ENCODE measurements at places on chromosomes 4 and X.

- no peak for DNase-seq
Measured at GRCh38 chr4:139315221-139315675, 13.0 kb upstream of the NDUFC1 start.

GRCh38 chrX:115650916-115651315 lies 89.9 kb downstream of the PLS3 start:
- peak; percentile 60 for DNase-seq

- DNase-seq, result no peak
Measured at GRCh38 chr4:2251795-2252529, 9.9 kb downstream of the MXD4 start.

- no peak for DNase-seq
Measured at GRCh38 chr4:4969298-4969697, 50.0 kb downstream of the CYTL1 start.

DNA sequence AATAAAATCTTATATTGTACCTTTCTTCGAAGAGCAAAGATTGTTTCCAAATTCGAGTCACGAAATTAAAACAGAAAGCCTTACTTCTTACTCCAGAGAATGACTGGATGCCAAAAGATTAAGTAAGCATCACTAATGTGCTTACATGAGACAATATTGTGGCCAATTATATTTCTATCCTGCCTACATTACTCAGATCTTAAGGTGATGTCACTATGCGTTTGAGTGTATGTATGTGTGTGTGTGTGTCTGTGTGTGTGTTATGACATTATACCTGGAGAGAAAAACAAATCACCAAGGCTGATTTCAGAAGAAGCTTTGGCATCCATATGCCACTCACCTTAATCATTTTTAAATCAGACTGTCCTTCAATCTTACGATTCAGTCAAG lies 556.3 kb downstream of the PPARGC1A start:
- no peak for DNase-seq

DNA sequence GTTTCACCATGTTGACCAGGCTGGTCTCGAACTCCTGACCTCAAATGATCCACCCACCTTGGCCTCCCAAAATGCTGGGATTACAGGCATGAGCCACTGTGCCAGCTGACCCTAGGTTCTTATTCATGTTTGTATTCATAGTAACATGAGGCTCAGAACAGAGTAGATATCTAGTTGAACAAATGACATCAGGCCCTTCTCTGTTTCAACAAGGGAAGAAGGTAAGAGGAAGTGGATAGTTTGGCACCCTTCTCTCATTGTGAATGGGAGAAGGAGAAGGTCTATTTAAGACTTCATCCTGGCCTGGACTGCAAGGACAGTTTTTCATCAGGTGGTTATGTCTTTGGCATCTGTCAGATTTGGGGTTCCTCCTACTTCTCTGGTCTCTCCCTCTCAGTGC lies 13.8 kb downstream of the GJB1 start:
- DNase-seq, result no peak

DNA sequence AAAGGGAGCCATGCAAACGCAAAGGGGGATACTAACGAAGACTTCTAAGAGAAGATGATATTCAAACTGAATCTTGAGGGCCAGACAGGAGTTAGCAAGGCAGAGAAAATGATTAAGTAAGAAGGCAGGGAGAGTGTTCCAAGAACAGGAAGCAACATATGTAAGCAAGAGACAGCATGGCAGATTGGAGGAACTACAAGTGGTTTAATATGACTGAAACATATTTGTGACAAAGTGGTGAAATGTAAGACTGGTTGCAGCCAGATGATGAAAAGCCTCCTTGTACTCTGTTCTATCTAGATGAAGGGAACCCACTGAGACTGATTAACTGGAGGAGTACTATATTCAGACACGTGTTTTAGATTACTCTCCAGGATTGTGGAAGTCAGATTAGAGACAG lies 116.6 kb upstream of the DIAPH2 start:
- DNase-seq, result no peak

DNA sequence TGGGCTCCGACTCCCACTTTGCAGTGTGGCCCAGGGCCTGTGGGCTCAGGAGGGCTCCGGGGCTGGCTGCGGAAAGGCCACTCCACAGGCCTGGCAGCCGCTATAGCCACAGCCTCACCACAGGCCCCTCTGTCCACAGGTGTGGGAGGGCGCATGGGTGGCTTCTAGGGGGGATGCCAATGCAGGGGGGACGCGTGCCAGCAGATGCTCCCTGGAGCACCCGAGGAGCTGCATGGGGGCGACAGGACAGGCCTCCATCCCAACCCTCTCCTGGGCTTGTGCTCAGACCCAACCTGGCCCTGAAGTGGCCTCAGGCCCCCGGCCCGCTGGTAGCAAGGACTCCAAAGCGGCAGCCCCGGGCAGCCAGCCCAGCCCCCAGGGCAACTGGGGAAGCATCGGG lies 8.0 kb downstream of the BGN start:
- DNase-seq, result no peak

DNA sequence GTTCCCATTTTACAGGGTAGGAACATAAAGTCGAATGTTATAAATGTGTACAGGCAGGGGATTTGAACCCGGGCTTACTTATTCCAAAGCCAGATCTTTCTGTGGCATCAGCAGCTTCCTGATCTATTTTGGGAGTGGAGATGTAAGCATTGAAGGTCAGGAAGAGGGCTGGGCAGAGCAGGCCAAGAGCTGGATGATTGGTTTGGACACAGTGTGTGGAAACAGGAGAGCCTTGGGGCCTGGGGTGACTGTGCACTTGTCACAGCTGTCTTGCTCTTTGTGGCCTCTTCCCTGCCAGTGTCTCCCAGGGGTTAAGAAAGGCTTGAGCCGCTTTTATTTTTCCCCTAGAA lies 127.9 kb upstream of the ENPP6 start:
- DNase-seq, result no peak

DNA sequence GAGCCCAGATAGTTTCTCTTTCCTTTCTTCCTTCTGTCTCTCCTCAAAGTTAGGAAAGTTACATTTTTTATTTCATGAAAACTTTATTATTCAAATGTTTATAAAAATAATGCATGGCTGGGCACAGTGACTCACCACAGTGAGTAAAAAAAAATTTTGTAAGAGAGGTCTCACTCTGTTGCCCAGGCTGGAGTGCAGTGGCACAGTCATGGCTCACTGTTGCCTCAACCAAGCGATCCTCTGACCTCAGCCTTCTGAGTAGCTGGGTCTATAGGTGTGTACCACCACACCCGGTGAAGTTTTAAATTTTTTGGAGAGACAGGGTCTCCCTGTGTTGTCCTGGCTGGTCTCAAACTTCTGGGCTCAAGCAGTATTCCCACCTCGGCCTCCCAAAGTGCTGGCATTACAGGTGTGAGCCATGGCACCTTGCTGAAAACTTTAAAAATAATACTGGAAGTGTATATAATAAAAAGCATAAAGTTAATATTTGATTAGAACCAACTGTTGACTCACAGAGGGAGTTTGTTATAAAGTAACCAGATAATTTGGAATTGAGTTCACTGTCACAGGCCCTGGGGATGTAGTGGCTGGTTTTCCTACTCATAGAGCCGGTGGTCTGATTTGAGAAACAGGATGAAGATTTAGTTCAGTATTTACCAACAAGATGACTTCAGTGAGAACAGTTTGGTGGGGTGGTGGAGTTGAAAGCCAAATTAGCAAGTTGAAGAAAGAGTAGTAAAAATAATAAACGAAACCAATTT lies 18.0 kb downstream of the CMC4 start:
- no peak for DNase-seq

GRCh38 chrX:24777660-24778059 lies 83.9 kb downstream of the POLA1 start:
- DNase-seq, result peak; percentile 68

DNA sequence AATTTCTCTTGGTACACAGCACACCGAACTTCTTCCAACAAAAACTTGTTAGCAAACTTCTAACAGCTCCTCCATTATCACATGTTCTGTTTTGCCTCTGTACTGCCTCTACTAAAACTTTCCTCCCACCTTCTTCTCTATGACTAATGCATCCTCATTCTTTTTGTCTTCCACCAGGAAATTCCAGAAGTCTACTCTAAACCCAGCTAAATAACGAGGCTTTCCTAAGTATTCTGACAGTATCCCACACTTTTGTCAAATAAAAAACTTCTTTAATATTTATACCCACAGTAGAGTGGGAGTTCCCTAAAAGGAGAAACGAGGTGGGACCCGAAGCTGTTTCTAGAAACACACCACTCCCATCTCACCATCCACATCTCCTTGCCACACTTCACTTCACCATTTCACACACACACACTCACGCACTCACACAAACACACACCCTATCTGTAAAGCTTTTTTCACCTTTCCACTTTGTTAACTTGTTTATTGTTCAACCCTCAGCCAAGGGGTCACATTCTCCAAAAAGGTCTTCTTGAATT lies 280.3 kb downstream of the ARAP2 start:
- no peak for DNase-seq

DNA sequence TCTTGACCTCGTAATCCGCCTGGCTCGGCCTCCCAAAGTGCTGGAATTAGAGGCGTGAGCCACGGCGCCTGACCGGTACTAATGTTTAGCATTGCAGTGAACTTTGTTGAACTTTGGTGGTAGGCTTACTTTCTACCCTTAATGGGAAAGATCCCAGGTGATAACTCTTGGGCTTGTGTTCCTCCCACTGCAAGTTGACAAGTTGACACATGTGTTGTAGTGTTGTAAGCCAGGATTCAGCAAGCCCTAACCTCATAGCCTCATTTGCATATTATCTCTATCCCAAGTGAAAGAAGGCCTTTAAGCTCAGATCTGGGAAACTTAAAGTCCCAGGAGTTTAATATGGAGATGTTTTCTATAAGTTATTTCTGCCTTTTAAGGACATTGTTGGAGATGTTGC lies 80.0 kb upstream of the CLCN4 start:
- no peak for DNase-seq

DNA sequence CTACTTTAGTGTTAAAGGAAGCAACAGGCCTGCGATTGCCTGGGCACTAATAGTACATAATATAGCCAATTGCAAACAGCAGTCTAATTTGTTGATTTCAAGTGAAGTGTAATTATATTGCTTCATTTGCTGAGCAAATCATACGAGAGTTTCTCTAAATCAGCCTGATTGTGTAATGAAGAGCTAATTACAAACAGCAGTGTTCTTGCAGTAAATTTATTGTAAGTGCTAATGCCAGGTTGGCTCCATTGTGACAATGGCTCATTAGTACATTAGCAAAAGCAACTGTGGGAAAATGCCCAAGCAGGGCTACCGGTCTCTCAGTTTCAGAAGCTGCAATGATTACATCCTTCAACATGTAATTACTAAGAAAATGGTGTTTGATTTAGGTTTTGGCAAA lies 591.5 kb downstream of the GALNTL6 start:
- no peak for DNase-seq

GRCh38 chr4:47383829-47384427 lies 79.6 kb downstream of the COMMD8 start:
- peak; percentile 45 for DNase-seq

DNA sequence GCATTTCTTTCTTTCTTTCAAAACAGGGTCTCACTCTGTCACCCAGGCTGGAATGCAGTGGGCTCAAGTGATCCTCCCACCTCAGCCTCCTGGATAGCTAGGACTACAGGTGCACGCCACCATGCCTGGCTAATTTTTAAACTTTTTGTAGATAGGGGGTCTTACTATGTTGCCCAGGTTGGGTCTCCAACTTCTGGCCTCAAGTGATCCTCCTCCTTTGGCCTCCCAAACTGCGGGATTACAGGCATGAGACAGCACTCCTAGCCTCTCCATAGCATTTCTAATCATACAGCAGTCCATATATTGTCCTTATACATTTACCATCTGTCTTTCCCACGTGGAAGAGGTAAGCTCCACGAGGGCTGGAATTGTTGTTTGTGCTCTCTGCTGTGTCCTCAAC lies 2.0 kb upstream of the FHIP1A start:
- DNase-seq, result no peak

DNA sequence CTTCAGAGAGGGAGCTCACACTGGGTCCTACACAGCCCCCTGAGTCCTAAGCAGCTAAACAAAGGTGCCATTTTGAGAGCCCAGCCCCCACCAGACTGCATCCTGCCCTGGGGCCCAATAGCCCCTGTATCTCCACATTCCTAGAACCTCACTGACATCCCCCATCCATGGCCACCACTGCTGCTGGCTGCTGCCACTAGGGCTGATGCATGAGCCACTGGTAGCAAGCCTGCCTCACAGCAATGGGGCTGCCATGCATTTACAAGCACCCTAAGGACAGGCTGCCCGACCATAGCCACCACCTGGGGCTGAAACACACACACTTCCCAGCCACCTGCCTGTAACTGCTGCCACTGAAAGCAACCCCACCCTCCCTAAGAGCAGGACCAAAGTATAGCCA lies 26.5 kb upstream of the TRO start:
- DNase-seq, result no peak
